ENCODE measurements at places on chromosomes 4 and X.

- DNase-seq = peak; percentile 81
Observed at GRCh38 chr4:126850286-126850685, 782.5 kb upstream of the INTU start.

DNA sequence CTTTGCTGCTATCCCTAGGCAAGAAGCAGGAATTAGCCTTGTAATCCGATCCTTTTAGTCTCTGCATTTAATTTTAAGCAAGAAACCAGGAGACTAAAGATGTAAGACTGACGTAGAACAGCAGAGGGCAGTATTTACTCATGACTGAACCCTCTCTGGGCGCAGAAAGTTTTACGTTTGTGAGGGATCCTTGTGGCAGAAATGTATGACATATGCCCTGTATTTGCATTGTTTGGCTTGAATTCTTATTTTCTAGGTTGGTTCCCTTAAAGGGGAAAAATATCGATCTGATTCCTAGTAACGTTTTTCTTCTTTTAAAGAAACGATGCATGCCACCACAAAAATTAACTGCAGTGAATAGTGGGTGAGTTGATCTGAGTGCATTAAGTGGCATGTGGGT lies 1.3 kb upstream of the FAT4 start:
- DNase-seq = peak; percentile 59

DNA sequence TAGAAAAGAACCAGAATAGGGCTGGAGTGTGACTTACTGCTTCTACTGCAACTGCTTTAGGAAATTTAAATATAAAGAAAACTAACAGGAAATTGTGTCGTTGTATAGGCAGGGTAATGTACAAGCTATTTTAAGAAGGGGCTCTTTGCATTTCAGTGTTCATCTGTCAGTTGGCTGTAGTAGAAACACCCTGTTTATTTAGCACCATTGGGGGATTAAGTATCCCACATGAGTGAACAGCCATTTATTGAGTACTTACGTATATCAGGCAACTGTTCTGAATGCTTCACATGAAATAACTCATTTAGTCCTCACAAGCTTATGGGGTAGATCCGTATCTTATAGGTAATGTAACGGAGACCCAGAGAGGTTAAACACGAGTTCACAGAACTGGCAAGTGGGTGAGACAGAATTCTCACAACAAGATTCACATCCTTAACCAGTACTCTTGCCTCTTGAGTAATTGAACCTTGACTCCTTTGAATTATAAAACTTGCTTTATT lies 23.9 kb downstream of the STIM2 start:
- no peak for DNase-seq

- peak; percentile 34 for DNase-seq
Observed at GRCh38 chrX:136192839-136193414, 45.6 kb downstream of the FHL1 start.

DNA sequence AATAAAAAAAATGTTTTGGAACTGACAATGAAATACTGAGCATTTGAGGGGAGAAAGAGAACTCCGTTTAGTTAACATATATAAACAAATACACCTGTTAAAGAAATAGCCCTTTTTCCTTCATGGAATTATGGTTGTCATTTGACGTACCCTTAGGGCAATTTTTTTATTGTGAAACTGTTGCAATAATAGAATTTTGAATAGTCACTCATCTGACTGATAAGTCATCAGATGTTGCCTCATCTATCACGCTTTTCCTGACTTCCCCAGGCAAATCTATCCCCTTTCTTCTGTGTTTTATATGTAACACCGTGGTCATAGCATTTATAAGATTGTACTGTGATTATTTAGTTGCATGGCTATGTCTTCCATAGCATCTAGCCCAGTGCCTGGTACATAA lies 69.0 kb upstream of the HDAC8 start:
- DNase-seq = no peak

DNA sequence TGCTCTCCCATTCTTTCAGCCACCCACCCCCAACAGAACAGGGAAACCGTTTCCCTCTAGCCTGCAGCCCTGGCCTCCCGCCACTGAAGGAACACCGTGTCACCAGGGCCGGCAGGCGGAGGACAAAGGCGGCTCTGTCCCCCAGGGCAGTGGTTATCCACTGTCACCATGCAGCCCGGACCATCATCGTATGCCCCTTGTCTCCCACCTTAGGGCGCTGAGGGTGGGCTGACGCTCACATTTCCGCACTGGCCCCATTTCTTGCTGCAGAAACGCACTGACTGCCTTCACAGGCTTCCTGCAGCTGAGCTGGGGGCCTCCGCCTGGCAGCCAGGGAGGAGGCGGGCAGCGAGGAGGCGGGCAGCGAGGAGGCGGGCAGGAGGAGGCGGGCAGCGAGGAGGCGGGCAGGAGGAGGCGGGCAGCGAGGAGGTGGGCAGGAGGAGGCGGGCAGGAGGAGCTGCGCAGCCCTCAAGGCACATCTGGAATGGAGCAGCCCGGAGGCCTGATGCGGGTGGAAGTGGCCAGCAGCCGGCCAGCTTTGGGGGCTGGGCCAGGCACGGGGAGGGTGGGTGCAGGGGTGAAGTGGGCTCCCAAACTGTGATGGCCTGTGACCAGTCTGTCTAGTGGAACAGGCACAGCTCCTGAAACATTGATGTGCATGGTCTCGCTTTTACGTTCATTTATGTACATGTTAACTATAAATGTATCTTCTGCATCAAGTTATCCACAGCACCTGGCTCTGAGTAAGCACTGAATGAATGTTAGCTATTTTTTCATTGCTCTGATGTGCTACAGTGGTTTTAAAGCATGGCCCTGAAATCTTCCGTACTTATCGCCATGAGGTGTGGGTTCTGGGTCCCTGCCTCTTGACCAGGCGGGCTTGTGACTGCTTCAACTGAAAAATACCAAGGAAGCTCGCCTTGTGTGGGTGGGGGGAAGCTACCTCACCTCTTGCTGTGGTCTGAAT lies 20.6 kb upstream of the KIAA0232 start:
- DNase-seq = peak; percentile 38

DNA sequence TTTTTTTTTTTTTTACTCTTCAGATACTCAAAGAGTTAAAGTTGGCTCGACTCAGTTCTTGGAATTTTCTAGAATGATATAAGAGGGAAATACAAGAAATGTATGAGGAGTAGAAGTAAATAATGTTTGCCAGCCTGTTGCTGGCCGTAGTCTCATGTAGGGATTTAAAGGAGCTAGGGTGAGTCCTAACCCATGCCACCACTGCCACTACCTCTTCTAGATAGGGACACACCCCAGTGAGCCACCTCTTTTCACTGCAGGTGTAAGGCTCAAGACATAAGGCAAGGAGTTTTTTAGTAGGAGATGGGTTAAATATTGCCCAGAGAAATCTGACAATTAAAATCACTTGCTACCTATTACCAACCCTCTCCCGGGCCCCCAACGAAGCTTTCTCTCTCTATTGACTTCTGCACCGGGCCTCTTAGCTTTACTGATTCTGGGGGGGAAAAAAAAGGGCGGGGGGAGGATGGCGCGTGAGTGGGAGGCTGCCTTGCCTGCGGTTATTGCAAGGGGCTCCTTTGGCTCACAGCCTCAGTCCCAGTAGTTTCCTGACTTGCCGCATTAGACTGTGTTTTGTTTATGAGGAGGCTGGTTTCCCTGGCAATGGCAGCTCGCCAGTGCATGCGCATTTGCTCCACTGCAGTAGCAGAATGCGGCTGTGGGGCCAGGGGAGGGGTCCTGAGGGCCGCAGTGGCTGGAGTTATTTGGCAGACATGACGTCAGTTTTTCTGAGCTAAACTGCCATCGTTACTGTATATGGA lies 3.0 kb downstream of the LINC00632 start:
- DNase-seq = peak; percentile 64

DNA sequence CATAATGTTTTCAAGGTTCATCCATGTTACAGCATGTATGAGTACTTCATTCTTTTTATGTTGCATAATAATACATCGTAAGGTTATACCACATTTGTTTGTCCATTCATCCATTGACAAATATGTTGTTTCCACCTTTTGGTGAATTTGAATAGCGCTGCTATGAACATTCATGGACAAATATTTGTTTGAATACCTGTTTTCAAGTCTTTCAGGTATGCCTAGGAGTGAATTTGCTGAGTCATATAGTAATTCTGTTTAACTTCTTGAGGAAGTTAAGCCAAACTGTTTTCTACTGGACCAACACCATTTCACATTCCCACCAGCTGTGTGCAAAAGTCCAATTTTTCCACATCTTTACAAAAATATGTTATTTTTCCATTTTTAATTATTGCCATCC lies 31.5 kb downstream of the IRS4 start:
- DNase-seq = no peak

DNA sequence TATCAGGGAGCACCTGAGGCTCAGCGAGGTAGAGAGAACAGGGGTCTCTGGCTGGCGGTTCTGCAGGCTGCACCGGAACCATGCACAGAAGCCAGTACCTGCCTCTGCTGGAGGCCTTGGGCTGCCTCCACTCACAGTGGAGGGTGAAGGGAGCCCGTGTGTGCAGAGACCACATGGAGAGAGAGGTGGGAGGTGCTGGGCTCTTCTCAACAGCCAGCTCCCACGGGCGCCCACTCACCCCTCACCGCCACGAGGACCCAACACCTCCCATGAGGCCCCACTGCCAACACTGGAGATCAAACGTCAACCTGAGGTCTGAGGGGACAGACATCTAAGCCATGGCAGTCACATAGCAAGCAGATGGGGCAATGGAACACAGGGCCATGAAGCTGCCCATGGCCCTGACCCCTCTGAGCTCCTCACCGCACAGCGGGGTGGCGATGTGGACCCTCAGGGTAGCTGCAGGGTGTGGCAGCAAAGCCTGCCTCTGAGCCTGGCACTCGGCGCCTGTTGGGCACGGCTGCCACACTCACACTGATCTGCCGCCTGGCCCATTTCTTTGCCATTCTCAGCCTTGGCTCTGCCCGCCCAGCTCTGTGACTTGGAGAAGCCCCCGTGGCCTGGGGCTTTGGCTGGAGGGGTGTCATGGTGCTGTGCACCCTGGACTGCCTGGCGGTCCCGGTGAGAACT lies 44.8 kb downstream of the ADRA2C start:
- DNase-seq = no peak

DNA sequence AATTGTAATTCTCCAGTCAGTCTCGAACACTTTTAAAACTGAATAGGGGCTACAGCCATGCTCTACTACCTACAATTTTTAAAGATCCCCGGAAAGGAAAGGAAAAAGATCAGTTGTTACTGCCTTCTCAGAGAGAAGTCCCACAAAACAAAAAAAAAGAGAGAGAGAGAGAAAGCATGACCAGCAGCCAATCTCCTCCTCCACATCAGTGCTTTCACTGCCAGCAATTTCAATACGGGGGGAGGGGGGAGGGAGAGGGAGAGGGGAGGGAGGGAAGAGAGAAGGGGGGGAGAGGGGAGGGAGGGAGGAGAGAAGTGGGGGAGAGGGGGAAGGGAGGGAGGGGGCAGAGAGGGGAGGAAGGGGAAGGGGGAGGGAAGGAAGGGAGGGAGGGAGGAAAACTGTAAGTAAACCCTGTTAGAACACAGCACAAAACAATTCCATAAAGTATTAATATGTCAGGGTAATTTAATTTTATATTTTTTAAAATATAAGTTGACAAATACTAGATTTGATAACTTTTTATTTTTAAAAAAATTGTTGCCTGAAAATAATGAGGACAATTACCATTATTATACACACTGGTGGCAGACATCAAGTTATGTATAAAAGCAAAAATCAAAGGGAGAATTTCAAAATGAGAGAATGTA lies 108.0 kb downstream of the LRBA start:
- no peak for DNase-seq

GRCh38 chr4:48742412-48742811 lies 37.7 kb downstream of the FRYL start:
- DNase-seq = no peak

DNA sequence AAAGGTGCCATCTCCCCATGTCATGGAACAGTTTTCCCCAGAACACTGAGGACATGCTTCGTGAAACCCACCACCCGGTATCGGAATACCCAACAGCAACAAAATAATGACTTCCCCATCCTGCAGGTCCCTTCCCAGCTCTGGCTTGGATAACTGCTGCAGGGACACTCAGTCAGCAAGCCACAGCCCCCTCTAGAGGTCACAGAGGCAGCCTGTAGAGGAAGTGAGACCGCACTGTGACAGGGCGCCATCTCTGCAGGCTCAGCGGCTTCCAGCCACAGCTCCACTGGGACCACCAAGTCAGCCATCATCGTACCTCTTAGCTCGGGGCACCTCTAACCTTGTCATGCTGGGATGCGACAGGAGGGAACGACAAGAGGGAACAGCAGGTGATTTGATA lies 315.9 kb downstream of the LDB2 start:
- peak; percentile 68 for DNase-seq

- no peak for DNase-seq
Observed at GRCh38 chr4:145003675-145004074, 94.3 kb downstream of the ANAPC10 start.

GRCh38 chrX:38575888-38576287 lies 14.5 kb downstream of the TSPAN7 start:
- no peak for DNase-seq

DNA sequence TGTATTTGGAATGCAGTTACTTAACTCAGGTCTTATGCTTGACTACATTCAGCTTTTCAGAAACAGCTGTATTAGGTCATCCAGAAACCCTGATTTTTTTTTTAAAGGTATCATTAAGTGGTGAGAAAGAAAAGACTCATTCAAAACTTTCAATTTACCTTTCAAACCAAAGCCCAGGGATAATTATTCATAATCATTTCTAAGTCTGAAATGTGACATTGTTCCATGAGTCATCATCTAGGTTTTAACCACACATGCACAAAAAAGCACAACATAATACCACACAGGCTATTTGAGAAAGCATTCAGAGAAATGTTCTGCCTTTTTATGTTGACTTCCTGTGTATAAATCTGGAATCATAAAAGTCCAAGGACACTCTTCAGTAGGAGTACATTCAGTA lies 288.2 kb downstream of the IL1RAPL2 start:
- peak; percentile 44 for DNase-seq

GRCh38 chr4:55269995-55270394 lies 76.0 kb upstream of the SRD5A3 start:
- DNase-seq = no peak

- DNase-seq = no peak
Observed at GRCh38 chr4:119478446-119479179, 150.0 kb downstream of the PDE5A start.

GRCh38 chr4:113700602-113701150 lies 60.9 kb downstream of the CAMK2D start:
- DNase-seq = no peak

GRCh38 chrX:154015581-154016264 lies 4.0 kb downstream of the IRAK1 start:
- DNase-seq = no peak

DNA sequence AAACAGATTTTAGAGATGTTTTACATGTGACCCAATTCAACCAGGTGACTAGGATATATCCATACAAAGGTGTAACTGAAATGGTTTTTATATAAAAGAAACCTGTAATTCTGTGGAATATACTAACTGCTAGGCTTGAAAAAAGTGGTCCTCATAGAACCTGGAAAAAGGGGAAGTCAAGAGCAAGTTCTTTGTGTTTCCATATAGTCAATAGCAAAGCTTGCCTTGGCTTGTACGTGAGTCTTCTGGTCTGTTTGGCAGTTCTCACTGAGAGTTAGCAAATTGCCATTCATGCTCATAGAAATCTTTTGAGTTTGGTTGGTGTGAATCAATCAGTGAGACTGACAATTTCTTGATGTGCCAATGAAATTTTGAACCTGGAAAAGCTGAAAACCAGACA lies 79.4 kb upstream of the SMIM10 start:
- DNase-seq = no peak

- DNase-seq = peak; percentile 33
Observed at GRCh38 chr4:107853444-107854355, 29.0 kb downstream of the SGMS2 start.

GRCh38 chr4:147076179-147076578 lies 130.5 kb upstream of the TTC29 start:
- no peak for DNase-seq

Data from Daoy (cell line).